ENCODE measurements at places on chromosomes 11 and 22. TPM values are rescaled to one million over a fixed set of nuclear protein-coding genes. Genes with fewer than 3 reads are reported as not detected.

GUCY1A2 gene
- not detected for polyA plus RNA-seq

DNA sequence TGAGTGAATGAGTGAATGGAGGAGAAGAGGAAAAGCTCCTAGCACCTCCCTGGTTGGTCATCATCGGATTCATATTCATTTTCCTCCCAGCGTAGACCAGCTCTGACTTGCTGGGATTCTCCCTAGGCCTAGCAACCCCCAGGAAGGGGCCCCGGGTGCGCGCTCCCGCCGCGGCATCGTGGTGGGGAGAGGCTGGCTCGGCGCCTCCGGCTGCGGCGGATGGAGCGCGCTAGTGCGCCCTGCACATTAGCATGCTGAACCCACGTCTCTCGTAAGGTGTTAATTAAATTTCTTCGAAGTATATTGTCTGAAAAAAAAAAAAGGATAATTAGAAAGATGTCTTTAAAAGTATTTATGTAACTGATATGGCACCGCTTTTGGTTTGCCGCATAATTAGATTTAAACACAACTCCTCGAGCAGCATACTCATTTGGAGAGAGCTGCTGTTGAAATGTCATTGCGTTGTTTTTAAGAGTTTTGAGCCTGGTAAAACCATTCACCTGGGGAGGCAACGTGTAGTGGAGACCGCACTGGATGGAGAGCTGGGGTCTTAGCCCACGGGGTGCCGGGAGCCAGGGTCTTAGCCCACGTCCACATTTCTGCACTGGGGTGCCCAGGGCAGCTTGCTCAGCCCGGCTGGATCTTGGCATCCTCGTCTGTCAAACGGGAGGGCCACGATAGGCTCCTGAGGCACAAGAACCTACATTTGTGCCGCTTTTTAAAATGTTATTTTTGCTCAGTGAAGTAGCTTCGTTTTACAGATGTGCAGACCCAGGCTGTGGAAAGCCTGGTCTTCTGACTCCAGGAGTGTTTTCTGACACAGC, 21.8 kb downstream of the MPPED1 start:
- no peak for DNase-seq

DNA sequence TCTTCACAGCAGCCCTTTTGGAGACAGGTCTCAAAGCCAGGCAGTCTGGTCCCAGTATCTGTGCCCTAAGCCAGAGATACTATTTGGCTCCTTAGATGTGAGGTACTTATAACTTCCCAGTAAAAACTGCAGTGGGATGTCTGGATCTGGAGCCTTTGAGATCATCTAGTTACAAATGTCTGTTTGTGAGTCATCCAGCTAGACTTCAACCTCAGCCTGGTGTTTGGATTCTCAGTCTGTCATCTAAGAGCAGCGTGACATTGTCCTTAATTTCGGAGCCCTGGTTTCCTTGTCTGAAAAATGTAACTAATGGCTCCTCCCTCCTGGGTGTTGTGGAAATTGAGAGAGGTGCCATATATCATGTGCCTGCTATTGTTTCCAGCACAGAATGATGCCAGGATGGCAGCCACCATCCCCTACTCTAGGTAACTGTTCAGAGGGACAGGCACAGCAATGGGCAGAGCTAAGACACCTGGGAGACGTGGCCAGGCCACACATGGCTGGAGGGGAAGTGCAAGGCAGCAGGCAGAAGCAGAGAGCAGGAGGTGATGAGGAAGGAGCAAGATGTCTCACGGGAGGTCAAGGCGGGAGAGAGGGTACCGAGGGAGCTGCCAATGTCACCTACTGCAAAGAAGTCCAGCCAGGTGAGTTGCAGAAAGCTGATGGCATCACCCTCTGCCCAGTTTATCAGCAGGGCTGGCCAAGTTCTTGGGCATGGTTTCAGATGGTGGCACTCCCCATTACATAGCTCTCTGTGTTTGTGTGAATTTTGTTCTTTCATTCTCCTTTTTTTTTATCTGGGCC, 20.6 kb upstream of the ST3GAL4 start:
- DNase-seq, result no peak

CHRM1 gene
- not detected for polyA plus RNA-seq

DNA sequence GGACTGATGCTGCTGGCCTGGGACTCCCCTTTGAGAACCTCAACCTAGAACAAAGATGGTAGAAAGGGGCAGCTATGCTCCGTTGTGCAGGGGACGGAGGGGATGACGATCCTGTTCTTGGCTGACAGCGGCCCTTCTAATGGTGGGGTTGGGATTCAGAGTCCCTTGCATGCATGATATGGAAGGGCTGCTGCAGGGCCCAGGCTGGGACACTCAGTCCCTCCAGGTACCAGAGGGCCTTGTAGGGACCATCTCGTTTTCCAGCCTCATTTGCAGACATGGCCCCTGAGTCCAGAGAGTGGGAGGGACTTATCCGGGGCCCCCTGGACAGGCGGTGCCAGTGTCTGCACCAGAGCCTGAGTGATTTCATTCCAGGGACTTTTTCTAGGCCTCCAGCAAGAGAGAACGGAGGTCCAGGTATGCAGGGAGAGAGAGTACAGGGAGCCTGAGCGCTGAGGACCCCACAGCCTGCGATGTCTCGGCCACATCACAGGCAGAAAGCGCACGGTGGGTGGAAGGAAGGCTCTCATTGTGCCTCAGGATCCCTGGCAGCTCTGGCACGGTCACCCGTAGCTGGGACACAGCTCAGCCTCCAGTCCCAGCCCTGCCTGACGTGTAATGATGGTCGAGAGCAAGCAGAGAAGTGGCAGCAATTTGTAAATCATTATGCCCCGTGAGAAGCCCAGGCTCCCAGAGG, 860.8 kb downstream of the TBC1D22A start:
- no peak for DNase-seq

Data from CD14-positive monocyte (primary cell).